ENCODE measurements at places on chromosomes 4 and X.

DNA sequence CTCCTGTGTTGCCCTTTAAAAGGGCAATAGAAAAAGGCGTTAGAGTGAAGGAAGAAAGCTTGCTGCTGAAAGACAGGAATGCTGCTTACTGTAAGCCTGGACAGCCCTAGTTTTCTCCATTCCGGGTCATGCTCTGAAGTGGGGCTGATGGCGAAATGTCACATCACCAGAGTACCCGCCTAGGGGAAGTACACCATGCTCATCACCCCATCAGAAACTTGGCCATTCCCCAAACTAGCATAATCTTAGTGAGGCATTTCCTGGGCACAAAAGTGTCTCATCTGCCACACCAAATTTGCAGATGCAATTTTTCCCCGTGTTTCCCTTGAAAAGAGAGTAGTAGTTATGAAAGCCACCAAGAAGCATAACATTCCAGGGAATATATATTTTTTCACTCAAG lies 47.8 kb upstream of the CAMK2D start:
- DNase-seq: no peak

- no peak for DNase-seq
Measured at GRCh38 chrX:66030505-66031317, 9.2 kb downstream of the VSIG4 start.

DNA sequence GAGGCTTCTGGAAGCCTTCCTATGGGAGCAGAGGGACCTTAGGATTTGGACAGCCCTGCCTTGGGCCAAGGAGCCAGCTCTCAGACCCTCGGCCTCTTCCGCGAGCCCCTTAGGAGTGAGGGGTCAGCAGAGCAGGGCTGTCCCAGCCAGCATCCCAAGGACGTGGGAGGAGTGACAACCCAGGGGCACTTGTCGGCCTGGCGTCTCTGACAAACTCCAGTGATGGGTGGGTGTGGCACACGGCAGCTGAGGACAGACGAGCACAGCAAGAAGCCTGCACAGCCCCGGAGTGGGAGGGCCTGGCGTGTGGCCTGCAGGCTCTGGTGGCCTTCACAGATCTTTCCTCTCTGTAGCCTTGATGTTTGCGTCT lies 11.6 kb upstream of the TNIP2 start:
- no peak for DNase-seq

DNA sequence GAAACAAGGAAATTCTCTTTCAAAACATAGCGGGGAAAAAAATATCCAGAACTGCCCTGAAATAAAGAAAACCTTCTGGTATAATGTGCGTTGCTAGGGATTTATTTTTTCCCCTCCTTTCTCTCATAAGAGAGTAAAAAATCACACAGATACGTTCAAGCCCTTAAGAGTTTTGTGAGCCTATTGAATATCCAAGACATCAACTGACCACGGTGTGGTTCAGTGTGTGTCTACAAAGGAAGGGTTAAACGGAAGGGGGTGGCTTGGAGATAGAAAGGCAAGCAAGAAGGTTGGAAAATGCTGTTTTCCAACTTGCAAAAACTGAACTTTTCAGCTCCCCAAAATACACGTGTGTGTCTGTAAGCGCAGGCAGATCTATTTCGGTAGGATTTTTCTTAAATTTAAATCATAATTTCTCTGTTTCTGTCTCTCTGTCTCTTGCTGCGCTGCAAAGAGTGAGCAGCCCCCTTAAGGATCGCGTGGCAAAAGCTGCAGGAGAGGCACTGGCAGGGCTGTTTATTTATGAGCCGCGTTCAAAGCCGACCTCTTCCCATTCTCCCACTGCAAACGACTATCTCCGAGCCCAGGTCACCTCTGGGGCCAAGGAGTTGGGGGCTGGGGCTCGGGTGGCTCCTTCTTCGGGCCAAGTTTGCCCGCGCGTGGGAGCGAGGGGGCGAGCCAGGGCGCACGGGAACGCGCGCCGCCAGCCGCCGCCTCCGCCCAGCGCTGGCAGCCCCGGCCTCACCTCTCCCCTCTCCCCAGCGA lies 492 bp upstream of the SLIT2 start:
- no peak for DNase-seq

DNA sequence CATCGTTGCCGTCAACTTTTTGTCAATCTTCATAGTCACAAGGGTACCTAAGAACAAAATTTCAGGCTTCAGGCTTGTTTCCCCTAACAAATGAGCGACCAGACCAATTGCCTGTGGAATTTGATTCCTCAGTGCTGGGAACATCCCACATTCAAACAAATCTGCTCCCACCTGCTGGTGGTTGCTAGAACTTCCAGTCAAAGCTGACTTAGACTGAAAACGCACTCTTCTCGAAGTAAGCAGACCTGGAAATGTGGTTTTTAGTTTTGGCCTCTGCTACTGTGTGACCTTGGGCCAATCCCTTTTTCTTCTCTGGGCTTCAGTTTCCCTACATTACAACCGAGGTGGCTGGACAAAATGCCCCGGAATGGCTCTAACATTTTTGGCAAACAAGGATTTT lies 1.8 kb upstream of the GABRQ start:
- no peak for DNase-seq

- DNase-seq: no peak
Measured at GRCh38 chr4:93409035-93409434, 419.5 kb upstream of the ATOH1 start.

- no peak for DNase-seq
Measured at GRCh38 chr4:98890702-98891455, 38.1 kb downstream of the EIF4E start.

DNA sequence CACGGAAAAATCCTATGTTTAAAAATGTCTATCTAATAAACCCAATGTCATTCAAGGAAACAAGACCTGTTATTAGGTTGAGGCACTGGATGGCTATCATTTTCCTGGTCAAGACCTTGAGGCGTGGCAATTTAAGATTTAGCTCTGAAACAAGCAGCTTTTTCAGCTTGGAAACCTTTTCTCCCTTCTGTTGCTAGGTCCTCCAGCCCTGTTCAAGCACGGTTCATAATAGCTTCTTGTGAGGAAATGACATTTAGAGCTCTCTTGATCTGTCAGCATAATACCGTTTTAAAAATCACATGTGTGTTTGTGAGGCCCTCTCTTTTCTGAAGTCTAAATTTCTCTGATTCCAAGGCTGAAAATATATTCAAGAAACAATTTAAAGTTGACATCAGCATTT lies 133.6 kb upstream of the GRPR start:
- DNase-seq: no peak

GRCh38 chr4:114727461-114727860 lies 128.9 kb downstream of the UGT8 start:
- no peak for DNase-seq

- DNase-seq: no peak
Measured at GRCh38 chr4:74039315-74039763, 850 bp upstream of the CXCL3 start.

DNA sequence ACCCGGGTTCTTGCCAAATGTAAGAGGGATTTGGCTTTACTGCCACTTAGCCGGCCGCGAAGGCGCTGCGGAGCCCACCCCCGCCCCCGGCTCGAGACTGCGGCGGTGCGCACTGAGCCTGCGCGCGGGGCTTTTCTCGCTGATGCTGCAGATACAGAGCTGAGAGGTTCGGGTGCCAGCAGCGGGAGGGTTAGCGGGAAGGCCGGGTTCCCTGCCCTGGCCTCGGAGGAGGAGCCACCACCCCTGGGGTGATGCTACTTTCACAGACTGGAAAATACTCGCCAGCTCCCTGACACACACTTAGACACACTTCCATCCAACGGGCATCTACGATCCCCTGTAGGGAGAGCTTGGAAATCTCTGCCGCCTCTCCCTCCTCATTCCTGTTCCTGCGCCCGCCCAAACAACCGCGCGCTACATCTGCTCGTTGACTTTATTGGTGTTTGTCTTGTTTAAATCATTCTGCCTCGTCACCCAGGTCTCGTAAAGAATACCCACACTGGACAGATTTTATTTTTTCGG lies 2.1 kb upstream of the PCDH7 start:
- DNase-seq: no peak

DNA sequence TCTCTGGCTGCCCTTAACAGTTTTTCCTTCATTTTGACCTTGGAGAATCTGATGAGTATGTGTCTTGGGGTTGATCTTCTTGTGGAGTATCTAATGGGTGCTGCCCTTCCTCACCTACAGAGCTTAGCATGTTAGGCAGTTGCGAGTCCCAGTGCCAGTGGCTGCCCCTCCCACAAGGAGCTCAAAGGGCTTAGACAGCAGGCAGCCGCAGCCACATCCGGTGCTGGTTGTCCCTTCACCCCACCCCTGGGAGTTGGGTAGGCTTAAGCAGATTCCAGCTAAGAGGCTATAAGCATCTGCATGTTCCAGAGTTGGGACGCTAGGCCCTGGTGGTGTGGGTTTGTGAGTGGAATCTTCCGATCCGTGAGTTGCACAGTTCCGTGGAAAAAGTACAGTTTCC lies 322.1 kb upstream of the ARX start:
- no peak for DNase-seq

DNA sequence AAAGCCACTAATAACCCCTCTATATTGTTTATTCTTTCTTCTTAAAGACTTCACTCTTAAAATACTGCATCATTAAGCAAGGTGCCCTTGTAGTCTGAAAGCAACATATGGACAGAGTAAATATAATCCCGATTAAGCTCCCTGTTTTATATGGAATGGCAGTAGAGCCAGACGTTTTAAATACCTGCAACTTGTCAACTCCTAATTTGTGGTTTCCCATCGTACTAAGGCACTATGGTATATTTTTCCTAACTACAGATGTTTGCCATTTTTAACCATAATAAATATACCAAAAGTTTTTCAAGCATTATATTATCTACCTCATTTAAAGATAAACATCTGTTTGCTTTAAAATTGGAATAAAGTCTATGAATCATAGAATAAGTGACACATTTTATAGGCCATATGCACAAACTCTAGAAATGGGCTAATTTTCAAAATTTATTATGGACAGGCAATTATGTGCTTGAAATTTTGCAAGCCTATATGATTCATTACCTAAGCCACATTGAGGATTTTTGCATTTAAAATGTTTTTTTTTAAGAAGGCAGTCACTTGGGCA lies 194.6 kb downstream of the FRMPD4 start:
- DNase-seq: no peak

- no peak for DNase-seq
Measured at GRCh38 chrX:107507093-107507743, 57.8 kb downstream of the FRMPD3 start.

GRCh38 chr4:4717692-4718091 lies 141.8 kb upstream of the MSX1 start:
- no peak for DNase-seq

DNA sequence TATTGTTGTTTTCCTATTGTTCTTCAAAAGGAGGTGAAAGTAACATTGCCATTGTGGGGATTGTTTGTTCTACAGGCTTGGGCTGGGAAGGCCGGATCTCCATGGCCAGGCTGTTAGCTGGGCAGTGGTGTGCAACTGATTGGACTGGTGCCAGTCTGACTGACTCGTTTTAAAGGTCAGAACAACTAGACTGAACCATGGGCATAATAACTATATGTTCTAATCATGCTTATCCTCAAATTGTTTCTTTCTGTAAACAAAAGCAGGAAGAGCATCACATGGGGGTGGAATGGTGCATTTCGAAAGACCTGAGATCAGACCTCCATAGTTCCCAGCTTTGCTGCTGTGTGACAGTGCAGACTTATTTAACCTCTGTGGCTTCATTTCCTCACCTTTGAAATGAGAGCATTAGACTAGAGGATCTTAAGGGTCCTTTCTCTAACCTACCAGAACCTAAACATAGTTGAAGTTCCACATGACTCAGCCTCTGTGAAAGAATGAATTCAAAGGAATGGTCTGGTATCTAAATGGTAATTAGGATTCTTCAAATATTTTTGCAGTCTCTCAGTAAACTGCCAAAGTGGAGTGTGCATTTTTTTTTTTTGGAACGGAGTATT lies 66.7 kb upstream of the PGRMC2 start:
- DNase-seq: no peak

DNA sequence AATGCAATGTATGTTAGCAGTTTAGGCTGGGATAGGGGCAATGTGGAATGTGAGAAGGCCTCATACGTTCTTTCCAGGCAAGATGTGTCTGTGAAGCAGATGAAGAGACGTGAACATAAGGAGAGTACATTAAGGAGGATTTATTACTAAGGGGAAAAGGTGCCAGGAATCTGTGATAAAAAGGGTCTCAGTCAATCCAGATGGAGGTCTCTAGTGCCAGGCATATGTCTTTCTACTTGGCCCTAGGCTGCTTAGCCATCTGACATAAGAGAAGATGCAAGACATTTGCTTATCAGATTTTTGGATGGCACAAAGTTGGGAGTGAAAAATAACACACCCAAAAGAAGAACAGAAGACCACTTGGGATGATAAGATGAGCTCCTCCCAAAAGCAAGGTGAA lies 93.0 kb upstream of the PRKG2 start:
- no peak for DNase-seq

DNA sequence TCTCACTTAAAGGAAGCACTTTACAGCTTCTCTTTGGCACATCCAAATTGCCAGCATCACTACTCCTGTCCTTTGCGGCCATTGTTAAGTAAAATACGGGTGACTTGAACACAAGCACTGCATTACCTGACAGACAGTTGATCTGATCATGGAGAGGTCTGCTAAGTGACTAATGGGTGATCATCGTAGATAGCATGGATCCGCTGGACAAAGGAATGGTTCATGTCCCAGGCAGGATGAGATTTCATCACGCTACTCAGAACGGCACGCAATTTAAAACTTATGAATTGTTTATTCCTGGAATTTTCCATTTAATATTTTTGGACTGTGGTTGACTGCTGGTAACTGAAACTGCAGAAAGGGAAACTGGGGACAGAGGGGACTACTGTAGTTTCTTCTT lies 94.1 kb downstream of the NEUROG2 start:
- no peak for DNase-seq

DNA sequence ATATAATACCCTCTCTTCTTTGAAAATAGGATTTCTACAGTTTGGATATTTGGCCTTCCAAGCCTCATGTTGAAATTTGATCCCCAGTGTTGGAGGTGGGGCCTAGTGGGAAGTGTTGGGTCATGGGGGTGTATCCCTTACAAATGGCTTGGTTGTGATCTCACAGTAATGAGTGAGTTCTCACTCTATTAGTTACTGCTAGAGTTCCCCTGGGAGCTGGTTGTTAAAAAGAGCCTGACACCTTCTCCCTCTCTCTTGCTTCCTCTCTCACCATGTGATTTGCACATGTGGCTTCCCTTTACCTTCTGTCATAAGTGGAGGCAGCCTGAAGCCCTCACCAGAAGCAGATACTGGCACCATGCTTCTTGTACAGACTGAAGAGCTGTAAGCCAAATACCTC lies 73.9 kb downstream of the HDAC8 start:
- no peak for DNase-seq

- no peak for DNase-seq
Measured at GRCh38 chr4:142353149-142353738, 492.9 kb downstream of the INPP4B start.

DNA sequence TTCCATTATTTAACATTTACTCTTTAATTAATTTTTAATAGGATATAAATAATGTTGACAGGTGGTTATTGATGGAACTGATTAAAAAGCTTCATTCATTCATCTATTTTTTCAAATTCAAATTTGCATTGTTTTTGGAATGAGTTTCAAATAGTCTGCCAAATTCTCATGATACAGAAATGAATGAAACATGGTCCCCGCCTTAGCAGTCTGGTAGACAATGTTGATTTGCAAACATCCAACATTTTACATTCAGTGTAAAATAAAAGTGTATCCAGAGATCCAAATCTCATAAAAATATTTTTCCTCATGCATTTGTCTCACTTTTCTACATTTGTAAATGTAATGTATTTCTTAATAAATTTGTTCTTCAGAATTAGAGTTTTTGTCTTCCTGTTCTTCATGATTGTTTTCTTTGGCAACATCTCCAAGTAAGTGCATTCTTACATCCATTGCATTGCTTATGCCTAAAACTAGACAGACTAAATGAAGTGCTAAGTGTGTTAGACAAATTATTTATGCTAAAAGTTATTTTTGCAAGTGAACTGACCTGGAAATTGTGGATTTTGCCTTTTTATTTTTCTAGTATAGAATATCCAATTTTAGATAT lies 142.3 kb downstream of the PCDH18 start:
- DNase-seq: no peak
